NCI-H1694 treated with DMSO at 0.1 percent for 48 hours (cell line): ENCODE measurements at places on chromosomes 16 and 17.

GRCh38 chr17:1091900-1092299 is 87.9 kb downstream of the ABR start:
- peak; percentile 60 for DNase-seq

- peak; percentile 17 for DNase-seq
These were observed 8.0 kb downstream of the FLYWCH1 start for GRCh38 chr16:2919511-2920255.

DNA sequence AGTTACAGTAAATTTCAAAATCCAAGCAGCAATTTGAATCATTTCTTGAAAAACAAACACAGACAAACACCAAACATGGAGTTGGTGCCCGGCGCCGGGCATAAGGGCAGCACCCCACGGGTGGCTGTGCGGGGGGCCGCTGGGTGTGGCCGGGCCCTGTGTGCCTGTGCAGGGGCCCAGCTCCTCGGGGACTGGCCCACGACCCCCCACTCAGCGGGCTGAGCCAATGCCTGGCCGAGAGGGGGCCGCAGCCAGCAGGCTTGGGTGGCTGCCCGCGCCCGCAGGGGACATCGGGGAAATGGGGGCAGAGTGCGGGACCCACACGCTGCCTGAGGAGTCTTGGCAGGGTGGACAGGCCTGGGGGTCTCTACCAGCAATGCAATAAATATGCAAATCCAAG is 12.8 kb upstream of the DUS1L start:
- DNase-seq: no peak

- no peak for DNase-seq
These were observed 10.2 kb downstream of the CRYBA1 start for GRCh38 chr17:29256735-29257466.

DNA sequence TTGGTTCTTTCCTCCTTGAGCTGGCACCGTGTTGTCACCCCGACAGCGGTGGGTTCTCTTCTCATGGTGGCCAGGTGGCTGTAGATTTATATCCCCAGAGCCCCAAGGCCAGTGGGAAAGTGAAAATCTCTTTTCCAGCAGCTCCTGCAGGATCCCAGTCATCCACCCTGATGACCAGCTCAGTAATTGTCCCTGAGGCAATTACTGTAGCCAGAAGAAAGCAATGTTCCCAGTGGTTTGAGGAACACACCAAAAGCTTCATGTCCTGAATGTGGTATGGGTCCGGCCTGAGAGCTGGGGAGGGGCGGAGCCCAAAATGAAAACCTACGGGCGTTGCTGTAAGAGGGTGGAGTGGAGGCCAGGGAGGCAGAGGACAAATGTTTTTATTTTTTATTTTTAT is 69.0 kb downstream of the WSB1 start:
- DNase-seq: no peak
